ENCODE measurements at places on chromosomes 3 and 15.

DNA sequence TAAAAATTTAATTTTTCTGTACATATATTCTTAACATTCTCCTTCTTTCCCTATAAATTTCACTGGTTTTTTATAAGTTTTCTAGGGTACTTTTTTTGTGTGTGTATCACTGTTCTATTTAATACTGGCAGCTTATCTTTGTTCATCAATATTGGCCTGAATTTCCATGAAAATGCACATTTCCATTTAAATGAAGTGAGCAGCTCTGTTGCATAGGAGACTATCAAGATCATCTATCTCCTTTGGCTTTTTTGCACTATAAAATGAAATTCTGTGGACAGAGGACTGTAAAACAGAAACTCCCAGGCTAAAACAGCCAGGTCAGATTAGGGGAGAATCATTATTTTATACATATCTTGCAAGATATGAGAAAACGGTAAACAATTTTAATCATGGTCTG, 277.0 kb upstream of the ARL6 start:
- DNase-seq, result no peak

- no peak for DNase-seq
Measured at GRCh38 chr15:96418146-96418545, 87.6 kb downstream of the NR2F2 start.

DNA sequence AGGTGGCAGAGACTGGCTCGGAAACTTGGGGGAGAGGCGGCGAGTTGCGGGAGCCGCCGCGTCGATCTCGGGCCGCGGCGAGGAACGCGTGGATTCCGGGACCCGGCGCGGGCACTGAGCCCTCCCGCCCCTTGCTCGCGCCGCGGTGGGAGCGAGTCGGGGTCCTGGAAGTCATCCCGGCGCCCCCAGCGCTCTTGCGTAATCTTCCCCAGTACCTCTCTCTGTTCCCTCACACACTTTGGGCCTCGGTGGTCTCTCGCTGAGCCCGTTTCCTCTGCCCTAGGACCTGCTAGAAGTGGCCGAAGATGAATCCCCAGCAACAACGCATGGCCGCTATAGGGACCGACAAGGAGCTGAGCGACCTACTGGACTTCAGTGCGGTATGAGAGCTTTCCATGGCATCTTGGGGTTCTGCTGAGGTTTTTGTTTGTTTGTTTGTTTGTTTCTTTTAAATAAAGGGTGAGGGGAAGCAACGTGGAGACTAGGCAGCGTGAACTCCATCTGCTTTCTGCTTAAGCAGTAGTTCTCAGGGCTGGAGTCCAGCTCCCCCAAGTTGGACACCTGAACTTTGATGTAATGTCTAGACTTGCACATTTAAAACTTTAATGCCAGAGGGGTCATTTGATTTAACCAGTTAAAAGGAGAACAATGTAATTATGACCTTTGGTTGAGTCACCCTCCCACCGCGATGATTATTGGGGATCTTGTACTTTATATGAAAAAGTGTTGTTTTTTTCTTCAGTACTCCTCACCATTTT, 1.3 kb downstream of the TCF12 start:
- no peak for DNase-seq

DNA sequence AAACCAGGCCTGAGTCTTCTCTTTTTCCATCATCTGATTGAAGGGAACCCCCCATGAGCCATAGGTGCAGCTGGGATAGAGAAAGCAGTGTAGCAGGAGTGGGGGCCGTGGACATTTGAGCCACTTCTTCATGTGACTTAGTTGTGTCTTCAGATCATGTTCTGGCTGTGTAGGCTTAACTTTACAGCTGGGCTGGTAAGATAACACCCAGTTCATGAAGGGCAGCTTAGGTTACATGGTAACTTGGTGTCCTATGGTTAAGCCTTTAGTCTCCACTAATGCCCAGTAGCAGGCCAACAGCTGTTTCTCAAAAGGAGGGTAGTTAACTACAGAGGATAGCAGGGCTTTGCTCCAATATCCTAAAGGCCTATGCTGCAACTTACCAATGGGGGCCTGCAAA, 11.4 kb upstream of the SNRPN start:
- DNase-seq, result no peak

DNA sequence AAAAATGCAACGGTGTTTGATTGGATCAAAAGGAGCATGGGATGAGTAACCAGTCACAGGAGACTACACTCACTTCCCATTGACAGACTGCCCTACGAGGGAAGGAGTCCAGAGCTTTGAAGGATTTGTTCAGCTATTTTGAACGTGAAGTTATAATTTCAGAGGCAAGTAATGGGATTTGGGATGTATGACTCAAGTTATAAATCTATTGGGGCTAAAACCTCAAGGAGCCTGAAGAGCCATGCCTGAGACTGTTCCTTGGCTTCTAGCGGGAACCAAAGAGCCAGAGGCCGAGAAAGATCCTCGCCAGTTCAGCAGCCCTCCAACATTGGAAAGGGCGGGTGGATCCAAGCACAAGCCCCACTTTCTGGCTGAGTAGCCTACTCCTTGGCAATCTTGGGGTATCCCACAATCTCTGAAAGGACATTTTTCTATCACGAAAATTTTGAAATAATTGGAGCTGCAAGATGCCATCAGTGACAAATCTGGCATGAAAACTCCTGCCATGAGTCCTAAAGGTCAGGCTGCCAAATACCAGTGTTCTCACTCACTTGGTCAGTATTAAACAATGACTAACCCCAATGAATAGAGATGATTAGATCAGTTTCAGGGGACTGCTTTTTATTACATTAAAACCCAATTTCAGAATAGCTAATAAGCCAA, 48.6 kb upstream of the SLCO2A1 start:
- DNase-seq, result no peak

DNA sequence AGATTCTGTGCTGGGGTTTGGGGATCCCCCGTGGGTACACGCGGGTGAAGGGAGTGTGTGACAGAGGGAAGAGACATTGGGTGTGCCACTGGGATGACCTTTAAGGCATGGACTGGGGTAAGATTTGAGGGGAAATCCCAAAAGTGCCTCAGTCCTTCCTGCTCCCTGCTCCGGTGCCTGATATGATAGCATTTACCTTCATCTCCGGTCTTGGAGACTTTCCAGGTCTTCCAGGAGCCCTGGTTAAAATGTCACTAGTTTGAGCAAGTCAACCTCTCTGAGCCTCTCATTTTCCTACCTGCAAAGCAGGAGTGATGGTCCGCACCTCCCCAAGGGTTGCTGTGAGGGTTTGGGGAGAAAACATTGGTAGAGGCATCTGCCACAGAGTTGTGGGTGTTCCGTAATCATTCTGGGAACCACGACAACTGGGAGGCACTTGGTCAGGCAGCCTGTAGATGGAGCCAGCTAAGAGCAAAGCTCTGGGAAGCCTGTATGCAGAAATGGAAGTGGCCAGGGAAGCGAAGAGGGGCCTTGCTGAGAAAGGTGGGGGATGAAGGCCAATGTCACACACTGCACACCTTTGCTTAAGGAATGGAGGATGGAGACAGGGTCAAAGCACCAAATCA, 33.9 kb upstream of the KIF23 start:
- DNase-seq, result no peak

GRCh38 chr3:123147754-123148535, 53.8 kb upstream of the SEC22A start:
- no peak for DNase-seq

DNA sequence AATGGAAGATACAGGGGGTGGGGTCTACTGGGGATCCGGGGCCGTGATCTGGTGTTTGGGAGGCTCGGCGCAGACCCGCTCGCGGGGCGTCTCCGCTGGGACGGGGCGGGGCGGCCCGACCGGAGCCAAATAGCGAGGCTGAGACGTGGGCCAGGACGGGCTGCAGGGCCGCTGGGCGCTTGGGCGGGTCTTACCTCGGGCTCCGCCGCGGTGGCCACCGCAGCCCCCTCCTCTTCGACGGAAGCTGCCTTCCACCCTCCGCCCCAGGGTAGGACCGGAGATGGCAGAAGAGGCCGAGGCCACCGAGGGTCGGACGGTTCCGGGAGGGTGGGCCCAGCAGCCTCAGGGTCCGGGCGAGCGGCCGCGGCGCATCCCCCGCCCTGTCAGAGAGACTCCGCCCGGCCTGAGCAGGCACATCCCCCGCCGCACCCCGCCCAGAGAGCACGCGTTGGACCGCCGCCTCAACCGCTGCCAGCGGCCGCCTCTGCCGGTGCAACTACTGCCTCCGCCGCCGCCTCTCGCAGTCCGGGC, 399 bp downstream of the MYO9A start:
- peak; percentile 43 for DNase-seq

DNA sequence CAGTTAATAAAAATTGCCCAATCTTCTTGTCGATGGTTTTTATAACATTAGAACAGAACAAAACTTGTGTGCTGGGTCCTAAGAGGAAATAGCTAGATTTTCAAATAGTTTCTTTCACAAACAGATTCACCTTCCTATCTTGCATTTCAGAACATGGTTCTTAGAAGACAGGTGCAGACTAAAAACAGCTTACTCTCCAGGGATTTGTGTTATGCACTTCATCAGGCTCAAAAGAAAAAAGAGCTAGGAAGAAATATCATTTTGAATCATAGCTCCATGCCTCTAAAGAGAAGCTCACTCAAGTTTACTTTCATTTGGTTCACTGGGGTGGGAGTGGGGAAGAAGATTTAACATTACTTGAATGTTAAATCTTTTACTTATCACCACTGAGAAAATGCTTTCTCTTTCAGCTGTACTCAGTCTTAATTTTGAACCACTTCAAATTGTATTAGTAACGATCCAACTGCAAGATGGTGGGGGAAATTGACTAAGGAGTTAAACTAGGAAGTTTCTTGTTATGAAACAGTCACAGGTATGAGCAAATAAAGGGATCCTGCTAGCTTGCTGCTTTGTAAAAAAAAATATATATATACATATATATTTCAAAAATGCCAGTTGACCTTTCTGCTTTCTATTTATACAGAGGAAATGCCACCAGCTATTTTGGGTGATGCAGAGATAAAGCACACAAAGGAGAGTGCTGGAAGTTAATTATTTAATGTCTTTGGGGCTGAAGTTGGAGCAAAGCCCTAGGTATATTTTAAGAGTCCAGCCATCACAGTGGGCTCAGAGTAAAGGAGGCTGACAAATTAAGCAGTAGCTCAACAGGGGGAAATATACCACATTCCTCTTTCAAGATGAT, 28.3 kb upstream of the NUDT16 start:
- DNase-seq, result no peak

DNA sequence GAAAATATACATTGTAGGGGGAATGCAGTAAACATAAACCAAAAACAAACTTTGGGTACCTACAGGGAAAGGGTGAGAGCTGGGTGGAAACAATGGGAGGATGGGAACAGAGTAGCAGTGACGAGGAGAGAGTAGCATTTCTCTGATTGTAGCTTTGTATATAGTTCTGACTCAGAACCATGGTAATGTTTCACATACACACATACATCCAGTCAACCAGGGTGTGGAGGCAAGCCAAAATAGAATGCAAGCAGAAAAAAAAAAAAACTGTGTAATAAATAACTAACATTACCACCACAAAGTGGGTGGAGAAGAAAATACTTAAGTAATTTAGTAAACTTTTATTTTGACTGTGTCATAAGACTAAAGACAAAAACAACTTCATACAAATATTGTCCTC, 27.2 kb downstream of the BCL2A1 start:
- no peak for DNase-seq

DNA sequence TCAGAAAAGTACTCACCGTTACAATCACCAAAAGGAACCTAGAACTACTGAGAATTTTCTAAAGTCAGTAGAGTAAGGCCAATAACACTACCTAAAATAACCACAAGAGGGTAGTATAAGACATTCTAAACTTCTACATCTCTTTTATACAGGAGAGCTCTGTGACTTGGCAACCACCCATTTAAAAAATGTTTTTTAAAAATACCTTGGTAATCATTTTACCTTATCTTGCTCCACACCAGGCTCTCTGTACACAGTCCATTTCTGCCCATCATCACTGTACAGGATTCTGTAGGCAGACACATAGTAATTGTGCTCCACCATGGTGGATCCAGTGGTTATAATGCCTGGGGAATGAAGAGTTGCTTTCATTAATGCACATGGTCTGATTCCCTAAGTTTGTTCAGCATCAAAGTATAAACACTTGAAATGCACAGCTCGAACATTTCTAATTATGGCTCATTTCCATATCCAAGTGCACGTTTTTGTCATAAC, 54.5 kb downstream of the ST3GAL6 start:
- no peak for DNase-seq

GRCh38 chr15:85754989-85755388, 39.7 kb downstream of the KLHL25 start:
- DNase-seq, result no peak

- no peak for DNase-seq
Measured at GRCh38 chr15:83656192-83656591, 2.3 kb downstream of the ADAMTSL3 start.

- DNase-seq, result no peak
Measured at GRCh38 chr3:177144922-177145321, 52.4 kb downstream of the TBL1XR1 start.

DNA sequence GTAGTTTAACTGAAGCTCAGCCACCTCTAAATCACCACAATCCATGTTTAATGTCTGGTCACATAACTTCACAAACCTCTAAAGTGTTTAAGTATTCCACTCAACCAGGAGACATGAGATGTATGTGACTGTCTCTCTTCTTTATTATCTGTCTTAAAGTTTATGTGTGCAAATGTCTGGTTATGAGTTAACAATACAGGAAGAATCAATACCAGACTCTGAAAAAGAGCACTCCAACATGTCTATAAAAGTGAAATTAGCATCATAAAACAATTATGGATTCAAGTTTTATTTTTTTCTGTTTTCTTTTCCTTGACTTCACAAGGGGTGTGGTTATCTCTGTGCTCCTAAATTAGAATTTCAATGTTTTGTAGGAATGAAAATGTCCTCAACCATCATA, 44.8 kb upstream of the AGBL1 start:
- DNase-seq, result no peak

DNA sequence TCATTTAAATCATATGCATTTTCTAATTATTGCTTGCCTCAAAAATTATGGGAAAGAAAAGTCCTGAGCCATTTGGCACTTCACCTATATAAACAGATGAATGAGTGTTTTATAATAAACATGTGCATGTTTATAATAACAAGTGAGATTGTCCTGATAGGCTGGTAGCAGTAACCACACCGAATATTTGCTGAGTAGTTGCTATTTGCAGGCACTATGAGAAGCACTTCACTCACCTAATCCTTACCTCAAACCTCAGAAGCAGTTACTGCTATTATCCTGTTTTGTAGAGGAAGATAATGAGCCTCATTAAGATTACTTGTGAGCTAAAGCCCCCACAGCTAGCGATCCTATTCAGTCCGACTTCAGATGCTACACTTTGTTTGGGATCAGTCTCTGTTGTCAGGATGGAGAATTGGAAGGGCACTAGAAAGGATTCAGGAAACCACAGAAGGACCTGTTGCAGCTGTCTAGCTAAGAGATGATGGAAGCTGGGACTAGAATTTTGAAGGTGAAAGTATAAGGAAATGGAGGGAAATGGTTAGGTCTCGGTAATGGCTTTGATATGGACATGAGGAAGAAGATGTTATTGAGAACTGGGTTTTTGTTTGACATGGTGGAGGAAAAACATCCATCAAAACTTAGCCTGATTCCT, 28.4 kb upstream of the MAGI1 start:
- DNase-seq, result no peak

GRCh38 chr3:74515451-74515850, 99.0 kb downstream of the CNTN3 start:
- DNase-seq, result no peak
